Amniotic epithelial cell (primary cell): ENCODE measurements at places on chromosomes 7 and 10.

DNA sequence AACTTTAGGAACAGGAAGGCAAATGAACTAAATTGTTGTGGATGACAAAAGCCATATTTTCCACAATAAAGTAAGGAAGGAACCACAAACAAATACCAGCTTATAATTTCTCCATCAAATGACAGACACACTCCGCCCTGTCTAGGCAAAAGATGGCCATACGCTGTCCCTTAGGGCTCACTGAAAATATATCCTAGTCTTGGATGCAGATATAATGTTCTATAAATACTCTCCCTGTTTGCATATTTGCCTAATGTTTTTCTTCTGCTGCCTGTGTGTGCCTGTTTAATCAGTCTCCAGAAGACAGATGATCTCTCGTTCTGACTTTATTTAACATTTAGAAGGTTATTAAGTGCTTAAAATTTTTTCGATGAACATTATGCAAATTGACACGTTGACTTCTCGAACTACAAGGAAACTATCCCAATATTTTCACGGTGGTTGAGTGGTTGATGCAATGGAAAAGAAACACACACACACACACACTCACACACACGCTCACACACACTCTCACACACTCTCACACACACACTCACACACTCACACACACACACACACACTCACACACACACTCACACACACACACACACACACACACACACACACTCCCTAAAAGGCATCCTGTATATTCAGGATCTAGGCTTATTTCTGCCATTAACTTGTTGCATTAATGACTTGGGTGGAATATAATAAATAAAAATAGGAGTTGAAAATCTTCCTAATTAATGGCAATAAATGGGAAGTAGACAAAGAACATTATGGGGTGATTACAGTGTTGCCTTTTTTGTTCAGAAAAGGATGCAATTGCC lies 297.1 kb downstream of the PRPF18 start:
- no peak for DNase-seq

DNA sequence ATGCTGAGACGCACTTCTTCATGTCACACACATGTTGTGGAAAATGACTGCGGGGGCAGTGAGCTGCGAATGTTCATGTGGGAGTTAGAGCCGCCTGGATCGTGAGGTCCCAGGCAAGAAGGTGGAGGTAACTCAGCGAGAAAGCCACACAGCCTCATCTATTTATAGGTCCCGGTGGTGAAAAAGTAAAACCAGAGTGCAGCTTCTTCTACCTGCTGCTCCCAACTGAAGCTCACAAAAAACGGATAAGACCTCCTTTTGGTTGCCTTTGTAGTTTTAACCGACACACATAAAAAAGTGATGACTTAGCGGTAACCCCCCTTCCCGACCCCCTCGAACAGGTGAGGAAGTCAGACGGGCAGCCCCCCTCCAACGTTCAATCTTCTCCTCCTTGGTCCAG lies 276.9 kb downstream of the GATA3 start:
- no peak for DNase-seq

DNA sequence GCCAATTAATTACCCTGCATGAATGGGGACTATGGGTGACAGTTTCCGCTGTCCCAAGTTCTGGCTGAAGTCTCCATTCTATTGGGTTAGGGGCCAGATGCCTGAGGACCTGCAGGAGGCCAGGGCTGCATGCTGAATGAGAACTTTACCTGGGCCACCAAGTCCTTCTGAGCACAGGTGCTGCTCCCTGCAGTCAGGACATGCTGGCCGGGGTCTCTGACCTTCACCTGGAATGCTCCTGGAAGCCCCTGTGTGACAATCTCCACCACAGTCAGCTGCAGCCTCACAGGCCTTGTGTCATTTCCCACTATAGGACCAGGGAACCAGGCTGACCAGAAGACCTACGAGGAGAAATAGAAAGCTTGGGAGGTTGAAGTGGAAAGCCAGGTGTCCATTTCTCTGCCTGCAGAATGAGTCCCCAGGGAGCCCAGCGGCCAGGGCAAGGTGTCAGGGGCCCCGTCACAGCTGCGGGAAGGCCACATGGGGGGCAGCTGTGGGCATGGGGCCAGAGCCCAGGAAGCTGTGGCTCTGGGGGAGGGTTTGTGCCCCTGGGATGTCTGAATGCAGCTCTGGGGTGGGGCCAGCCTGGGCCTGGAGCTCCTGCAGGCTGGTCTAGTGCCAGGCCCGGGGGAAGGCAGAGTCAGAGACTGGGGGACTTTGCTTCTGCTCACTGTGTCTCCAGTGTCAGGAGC lies 5.6 kb upstream of the GIMAP8 start:
- DNase-seq: no peak

- no peak for DNase-seq
These were observed 670 bp upstream of the RBM33 start for GRCh38 chr7:155643804-155644177.

DNA sequence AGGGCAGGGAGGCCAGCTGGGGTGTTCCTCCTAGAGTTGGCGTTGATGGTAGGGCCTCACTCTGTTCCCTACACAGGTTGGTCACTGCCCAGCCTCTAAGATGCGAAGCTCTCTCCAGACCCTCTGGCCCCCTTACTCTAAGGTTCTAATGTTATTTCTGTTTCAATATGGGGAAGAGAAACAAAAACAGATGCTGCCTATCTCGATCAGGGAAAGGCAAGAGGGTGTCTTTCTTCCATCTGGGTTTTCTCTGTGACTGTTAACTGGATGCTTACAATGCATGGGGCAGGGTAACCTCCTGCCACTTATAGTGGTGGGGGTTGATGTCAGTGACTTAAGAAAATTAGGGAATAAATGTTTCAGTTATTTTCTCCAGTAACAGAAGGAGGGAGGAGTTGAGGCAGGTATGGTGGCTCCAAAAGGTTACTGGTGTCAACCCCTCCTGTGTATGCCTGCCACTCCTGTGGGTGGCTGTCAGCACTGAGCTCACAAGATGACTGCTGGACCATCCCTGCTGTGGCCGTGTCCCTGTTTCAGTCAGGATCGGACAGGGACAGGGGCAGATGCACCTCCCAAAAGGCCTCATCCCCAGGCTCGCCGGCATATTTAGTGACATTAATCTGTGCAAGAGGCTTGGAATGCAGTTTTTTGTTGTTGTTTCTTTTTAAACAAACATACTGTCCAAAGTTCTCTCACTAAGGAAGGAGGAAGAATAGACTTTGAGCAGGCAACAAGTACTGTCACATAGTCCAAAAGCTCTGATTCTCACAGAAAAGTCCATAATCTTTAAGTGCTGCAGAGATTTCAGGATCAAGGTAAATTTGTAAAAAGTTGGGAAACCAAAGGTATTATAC lies 39.6 kb upstream of the SYPL1 start:
- DNase-seq: no peak

- no peak for DNase-seq
These were observed 34.4 kb downstream of the CSGALNACT2 start for GRCh38 chr10:43172645-43173044.

DNA sequence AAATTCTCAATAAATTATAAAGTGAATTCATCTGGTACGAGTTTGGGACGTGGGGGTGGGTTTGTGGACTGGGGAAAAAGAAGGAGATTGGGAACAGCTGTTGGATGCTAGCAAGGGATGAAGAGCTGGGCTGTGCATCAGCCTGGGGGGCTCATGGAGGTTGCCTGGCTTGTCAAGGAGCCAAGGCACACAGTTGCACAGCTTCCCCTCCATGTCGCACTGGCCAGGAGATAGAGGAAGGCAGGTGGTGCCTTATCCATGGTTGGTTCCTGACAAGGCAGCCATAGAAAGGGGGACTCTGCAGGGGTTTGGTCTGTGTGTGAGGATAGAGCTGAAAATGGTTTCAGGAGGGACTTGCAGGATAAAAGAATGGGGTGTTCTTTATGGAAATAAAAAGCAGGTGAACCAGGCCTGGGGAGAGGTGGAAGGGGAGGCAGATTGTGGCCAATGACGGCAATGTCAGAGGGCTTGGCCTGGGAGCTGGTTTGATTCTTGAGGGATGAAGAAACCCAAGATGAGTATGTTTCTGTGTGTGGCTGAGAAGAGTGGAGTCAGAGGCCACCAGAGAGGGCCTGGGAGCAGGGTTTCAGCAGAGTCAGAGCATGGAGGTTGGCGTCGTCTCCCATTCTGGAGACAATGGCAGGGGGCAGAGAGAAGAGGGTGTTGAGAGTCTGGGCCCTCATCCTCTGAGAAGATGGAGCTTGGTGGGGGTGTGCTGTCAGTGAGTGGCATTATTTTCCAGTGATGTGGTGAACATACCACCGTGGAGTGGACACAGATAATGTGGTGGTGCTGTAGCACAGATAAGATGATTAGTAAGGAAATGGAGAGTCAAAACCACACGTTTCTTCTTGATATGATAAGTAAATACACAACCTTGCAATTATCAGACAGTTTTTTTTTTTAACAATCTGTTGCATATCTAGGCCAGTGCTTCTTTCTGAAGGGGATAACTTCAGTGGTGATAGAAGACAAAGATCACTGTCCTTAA lies 108.2 kb downstream of the PTPN20 start:
- DNase-seq: no peak

GRCh38 chr10:3102720-3103427 lies 35.5 kb downstream of the PFKP start:
- no peak for DNase-seq

GRCh38 chr10:48913674-48914073 lies 26.0 kb downstream of the LRRC18 start:
- DNase-seq: no peak

GRCh38 chr10:81564143-81564542 lies 310.9 kb upstream of the NRG3 start:
- no peak for DNase-seq

- peak; percentile 96 for DNase-seq
These were observed 50.5 kb upstream of the FOXK1 start for GRCh38 chr7:4631380-4632179.

DNA sequence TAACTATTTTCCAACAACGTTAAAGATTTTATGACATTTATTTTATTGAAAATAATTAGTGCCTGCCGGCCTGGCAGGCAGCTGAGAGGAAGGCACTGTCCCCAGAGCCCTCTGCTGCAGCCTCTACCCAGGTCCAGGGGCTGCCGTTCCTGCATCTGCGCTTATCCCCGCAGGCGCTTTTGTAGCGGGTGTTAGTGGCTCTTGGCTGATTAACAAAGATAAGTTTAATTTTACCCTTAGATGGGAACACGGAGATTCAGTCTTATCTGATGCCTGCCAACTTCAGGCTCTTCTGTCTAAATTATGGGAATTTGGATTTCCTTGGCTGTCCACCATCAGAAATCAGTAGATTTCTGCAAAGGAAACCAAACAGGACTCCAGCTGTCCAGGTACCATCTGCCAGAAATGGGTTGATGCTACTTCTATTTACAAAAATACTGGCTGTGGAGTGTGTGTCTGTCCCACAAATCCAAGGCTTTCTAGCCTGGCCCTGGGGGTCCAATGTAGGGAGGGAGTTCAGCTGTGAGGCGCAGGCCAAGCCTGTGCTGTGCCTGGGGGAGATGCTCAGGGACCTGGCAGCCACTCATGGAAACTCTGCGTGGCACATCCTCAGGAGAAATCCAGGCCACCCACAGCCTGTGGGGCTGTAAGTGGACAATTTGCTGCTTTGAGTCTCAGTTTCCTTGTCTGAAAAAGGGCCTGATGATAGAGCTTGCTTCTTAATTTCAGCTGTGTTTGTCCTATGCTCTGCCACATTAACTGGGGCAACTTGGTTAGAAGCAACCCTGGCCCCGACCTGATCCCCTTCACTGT lies 62.0 kb upstream of the IGFBP3 start:
- no peak for DNase-seq

- DNase-seq: no peak
These were observed 28.1 kb upstream of the NEUROD6 start for GRCh38 chr7:31368620-31369019.

- no peak for DNase-seq
These were observed 707.5 kb downstream of the ZWINT start for GRCh38 chr10:55653531-55653930.
